ENCODE measurements at places on chromosomes 3 and 15. TPM values are rescaled to one million over a fixed set of nuclear protein-coding genes. Genes with fewer than 3 reads are reported as not detected.

GRCh38 chr15:52649686-52650085, 29.5 kb downstream of the ATOSA start:
- peaks cover 8% of the 10 kb centered on the region for H3K4me1 ChIP-seq
- no peaks in the 10 kb centered on the region for H3K27me3 ChIP-seq
- peaks cover 29% of the 10 kb centered on the region for H3K36me3 ChIP-seq

DNA sequence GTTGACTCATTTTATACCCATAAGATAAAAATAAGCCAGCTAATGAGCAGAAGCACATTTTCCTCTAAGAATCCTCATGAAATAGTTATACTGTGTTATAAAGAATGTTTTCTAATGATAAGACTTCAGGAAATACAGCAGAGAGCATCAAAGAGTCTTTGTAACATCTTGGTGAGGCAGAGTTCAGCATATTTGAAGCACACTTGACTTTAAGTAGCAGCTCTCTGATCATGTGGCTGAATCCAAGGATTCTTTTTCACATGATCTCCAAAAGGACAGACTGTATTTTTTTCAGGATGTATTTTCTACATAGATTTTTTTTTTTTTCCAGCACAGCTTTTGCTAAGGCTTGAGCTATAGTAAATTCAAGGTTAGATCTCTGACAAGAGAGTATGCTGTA, 195.1 kb downstream of the SI start:
- H3K27ac ChIP-seq = no peak overlapping the region
- H3K36me3 ChIP-seq = no peaks in the 10 kb centered on the region
- no peaks in the 10 kb centered on the region for H3K4me1 ChIP-seq
- H3K27me3 ChIP-seq = no peaks in the 10 kb centered on the region

DNA sequence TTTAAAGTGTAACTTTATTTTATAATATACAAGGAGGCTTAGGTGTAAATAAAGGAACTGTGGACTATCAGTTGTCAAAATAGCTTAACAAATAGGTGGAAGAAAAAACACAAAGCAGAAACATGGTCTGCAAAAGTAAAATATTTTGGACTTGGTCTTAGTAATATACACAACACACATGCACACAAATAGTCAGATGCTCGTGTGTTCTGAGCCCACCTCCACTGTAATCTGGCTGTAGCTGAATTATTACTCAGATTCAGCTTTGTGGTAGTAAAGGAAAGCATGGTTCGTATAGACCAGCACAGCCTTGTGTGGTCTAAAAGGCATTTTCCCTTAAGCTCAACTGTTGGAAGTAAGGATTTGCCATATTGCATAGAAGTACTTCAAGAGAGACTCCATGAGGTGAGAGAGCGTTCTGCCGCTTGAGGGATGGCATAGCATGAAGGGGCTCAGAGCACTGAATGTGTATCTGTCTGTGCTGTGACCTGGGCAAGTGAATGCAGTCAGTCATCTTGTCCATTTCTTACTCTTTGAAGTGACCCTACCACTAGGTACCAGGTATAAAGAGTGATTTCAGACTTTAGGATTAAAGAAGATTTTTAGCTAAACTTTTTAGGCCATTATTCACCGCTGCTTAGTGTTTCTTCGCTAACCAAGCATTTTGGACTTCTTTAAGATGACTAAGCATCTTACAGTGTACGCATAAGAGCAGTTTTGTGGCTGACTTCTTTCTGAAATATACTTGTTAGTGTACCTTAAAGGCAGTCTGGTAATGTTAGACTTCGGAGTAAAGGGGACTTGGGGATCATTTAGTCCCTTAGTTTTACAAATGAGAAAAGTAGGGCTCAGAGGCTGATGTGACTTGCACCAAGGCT, 15.2 kb downstream of the TPM1 start:
- no peak for DNase-seq
- H3K27ac ChIP-seq = no peak overlapping the region
- H3K36me3 ChIP-seq = peaks cover 7% of the 10 kb centered on the region

DNA sequence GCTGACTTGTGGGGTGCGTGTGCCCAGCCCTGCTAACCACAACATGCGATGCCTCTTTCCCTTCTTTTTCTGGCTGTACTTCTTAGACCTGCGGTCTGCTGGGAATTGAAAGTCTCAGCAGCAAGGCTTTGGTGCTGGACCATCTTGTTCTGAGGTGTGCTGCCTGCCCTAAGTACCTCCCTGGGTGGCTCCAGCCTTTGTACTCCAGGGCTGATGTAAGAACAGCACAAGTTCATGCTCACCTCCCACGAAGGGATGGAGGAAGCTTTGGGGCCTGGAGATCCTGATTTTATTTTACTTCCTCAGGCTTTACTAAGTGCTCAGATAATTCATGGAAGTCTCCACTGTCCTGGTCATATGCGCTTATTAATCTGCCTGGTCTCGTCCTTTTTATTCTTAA, 28.9 kb downstream of the FAM43A start:
- DNase-seq = no peak
- no peaks in the 10 kb centered on the region for H3K36me3 ChIP-seq
- peaks cover 6% of the 10 kb centered on the region for H3K27me3 ChIP-seq
- no peak overlapping the region for H3K4me3 ChIP-seq
- H3K4me1 ChIP-seq = peaks cover 6% of the 10 kb centered on the region

GRCh38 chr3:59737241-59737640, 687.4 kb upstream of the CFAP20DC start:
- no peaks in the 10 kb centered on the region for H3K36me3 ChIP-seq
- no peak overlapping the region for H3K4me3 ChIP-seq
- no peak for DNase-seq
- H3K27ac ChIP-seq = no peak overlapping the region
- peaks cover 3% of the 10 kb centered on the region for H3K27me3 ChIP-seq
- no peaks in the 10 kb centered on the region for H3K4me1 ChIP-seq

- H3K36me3 ChIP-seq = no peaks in the 10 kb centered on the region
- no peaks in the 10 kb centered on the region for H3K4me1 ChIP-seq
- no peak overlapping the region for H3K27ac ChIP-seq
- DNase-seq = no peak
- H3K4me3 ChIP-seq = no peak overlapping the region
These were observed 55.0 kb downstream of the POLR2M start for GRCh38 chr15:57761562-57761961.

- no peak for DNase-seq
- no peaks in the 10 kb centered on the region for H3K36me3 ChIP-seq
- no peaks in the 10 kb centered on the region for H3K4me1 ChIP-seq
- H3K27ac ChIP-seq = no peak overlapping the region
- no peaks in the 10 kb centered on the region for H3K27me3 ChIP-seq
These were observed 24.1 kb downstream of the MAGI1 start for GRCh38 chr3:66014651-66015050.

GRCh38 chr15:48177766-48178647, at the start of gene MYEF2:
MYEF2 (minus strand) TSS chr15:48178295; CDS start chr15:48178237, 58 bp downstream.
- peaks cover 19% of the 10 kb centered on the region for H3K4me1 ChIP-seq
- H3K27me3 ChIP-seq = peaks cover 17% of the 10 kb centered on the region
- DNase-seq = peak; percentile 76
- H3K27ac ChIP-seq = peak within 1 kb of the TSS; percentile 71
- peak within 1 kb of the TSS; percentile 76 for H3K4me3 ChIP-seq

DNA sequence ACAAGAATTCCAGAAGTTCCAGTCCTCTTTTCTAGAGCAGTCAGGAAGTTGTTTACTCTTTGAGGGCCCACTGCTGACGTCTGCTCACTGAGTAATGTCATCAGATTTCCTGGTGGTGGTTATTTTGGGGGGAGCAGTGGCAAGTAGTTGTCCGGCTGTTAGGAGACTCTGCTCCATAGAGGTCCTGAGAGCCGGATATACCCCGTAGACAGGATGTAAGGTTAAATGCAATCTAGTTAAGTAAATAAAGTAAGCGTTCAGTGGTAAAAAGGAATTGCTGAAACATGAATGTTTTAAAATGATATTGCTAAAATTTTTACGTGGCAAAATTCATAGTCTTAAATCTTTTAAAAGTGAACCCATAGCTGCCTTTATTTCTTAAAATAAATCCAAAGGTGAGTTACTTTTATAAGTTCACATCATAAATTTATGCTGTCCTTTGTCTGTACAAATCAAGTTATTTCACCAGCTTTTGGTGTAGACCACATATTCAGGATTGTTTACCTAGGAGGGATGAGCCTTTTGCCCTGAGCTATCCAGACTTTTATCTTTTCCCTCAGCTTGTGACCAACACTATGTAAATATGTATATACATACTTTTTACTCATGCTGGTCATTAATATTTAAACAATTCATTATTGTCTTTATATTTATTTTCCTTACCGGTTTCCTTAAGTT, 65.8 kb downstream of the PDE8A start:
- no peak overlapping the region for H3K4me3 ChIP-seq
- H3K4me1 ChIP-seq = peaks cover 35% of the 10 kb centered on the region
- DNase-seq = no peak
- no peak overlapping the region for H3K27ac ChIP-seq

- no peak overlapping the region for H3K4me3 ChIP-seq
- no peak overlapping the region for H3K27ac ChIP-seq
These were observed 26.3 kb downstream of the NRG4 start for GRCh38 chr15:75985971-75986370.

- H3K27ac ChIP-seq = no peak overlapping the region
- H3K27me3 ChIP-seq = peaks cover 83% of the 10 kb centered on the region
- H3K36me3 ChIP-seq = peaks cover 9% of the 10 kb centered on the region
- H3K4me3 ChIP-seq = no peak overlapping the region
These were observed 3.3 kb upstream of the NR2F2 start for GRCh38 chr15:96327155-96327741.

DNA sequence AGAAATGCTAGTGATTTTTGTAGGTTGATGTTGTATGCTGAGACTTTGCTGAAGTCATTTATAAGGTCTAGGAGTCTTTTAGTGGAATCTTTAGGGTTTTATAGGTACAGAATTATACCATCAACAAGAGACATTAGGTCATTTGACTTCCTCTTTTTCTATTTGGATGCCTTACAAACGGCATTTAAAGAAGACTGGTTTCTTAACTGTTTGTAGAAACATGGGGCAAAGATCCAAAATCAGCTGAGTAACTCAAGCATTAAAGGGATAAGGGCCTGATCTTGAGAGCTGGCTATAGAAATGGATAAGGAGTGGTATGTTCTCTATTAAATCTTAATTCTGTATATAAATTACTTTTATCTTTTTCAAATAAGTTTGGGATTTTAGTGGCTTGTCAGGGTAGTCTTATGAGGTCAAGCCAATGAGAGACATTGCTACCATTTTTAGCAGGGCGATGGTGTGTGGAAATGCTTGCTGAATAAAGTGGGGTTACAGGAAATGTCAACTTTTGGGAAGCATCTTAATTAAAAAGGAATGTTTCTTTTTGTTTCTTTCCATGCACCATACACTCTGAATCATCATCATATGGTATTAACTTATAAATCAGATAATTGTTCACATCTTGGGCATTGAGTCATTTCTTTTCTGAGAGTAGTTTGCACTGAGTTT, 197.7 kb upstream of the GBE1 start:
- H3K4me3 ChIP-seq = no peak overlapping the region
- DNase-seq = no peak
- no peaks in the 10 kb centered on the region for H3K4me1 ChIP-seq
- no peaks in the 10 kb centered on the region for H3K27me3 ChIP-seq
- no peak overlapping the region for H3K27ac ChIP-seq

- no peak for DNase-seq
- no peak overlapping the region for H3K4me3 ChIP-seq
- H3K36me3 ChIP-seq = no peaks in the 10 kb centered on the region
- H3K27me3 ChIP-seq = peaks cover 2% of the 10 kb centered on the region
- H3K4me1 ChIP-seq = no peaks in the 10 kb centered on the region
These were observed 47.9 kb upstream of the LIPC start for GRCh38 chr15:58383876-58384275.

GRCh38 chr15:68375191-68375631, 56.8 kb downstream of the ITGA11 start:
- no peaks in the 10 kb centered on the region for H3K27me3 ChIP-seq
- DNase-seq = no peak
- no peak overlapping the region for H3K27ac ChIP-seq
- H3K4me1 ChIP-seq = peaks cover 16% of the 10 kb centered on the region
- no peaks in the 10 kb centered on the region for H3K36me3 ChIP-seq
- no peak overlapping the region for H3K4me3 ChIP-seq

- no peak overlapping the region for H3K4me3 ChIP-seq
- peak; percentile 55 for DNase-seq
- no peaks in the 10 kb centered on the region for H3K27me3 ChIP-seq
- peaks cover 48% of the 10 kb centered on the region for H3K36me3 ChIP-seq
These were observed 9.8 kb downstream of the SCG5 start for GRCh38 chr15:32651229-32651837.

- DNase-seq = no peak
- H3K27me3 ChIP-seq = no peaks in the 10 kb centered on the region
- H3K4me1 ChIP-seq = no peaks in the 10 kb centered on the region
These were observed 128.2 kb downstream of the SOX2 start for GRCh38 chr3:181839916-181840297.

- peaks cover 5% of the 10 kb centered on the region for H3K4me1 ChIP-seq
- no peak for DNase-seq
- peaks cover 24% of the 10 kb centered on the region for H3K36me3 ChIP-seq
- no peak overlapping the region for H3K27ac ChIP-seq
These were observed 61.2 kb downstream of the HERC1 start for GRCh38 chr15:63772520-63772919.

- H3K4me1 ChIP-seq = no peaks in the 10 kb centered on the region
- no peak for DNase-seq
- H3K27me3 ChIP-seq = no peaks in the 10 kb centered on the region
- no peaks in the 10 kb centered on the region for H3K36me3 ChIP-seq
- H3K27ac ChIP-seq = no peak overlapping the region
- no peak overlapping the region for H3K4me3 ChIP-seq
These were observed 522.2 kb downstream of the FHIT start for GRCh38 chr3:60729056-60729455.

DNA sequence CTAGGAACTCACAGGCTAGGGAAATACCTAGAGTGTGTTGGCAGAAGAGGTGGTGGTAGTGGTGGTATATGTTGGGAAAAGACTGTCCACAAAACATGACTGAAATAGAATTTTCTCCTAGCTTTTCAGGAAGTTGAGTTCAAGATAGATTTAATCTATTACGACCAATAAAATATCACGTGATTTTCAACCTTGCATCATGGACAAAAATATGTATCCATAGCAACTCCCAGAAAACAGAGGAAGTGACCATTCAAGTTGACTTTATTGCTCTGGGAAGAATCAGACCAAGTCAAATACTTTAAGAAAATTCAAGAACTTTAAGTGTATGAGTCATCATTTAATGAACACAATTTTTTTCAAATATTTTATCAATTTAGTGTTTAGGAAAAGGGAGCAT, 347.0 kb upstream of the ZNF385D start:
- no peak overlapping the region for H3K4me3 ChIP-seq
- no peaks in the 10 kb centered on the region for H3K27me3 ChIP-seq
- no peaks in the 10 kb centered on the region for H3K4me1 ChIP-seq

DNA sequence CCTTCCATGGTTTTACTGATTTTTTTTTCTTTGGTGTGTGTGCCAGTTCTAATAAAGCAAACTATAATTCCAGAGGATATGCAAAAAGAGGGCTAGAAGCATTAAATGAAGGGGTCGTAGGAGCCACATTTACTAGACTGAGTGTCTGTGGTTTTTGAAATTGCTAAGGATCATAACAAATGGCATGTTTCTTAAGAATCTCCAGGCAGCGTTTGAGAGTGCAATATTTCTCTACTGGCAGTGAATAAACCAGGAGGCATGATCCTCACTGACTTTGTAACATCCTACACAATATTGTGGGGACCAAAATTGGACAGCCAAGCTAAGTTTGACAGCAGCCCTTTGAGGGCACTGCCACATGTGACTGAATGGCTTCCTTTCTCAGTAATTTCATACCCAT, 115.9 kb upstream of the CCNL1 start:
- H3K27me3 ChIP-seq = peaks cover 4% of the 10 kb centered on the region
- no peaks in the 10 kb centered on the region for H3K36me3 ChIP-seq
- no peaks in the 10 kb centered on the region for H3K4me1 ChIP-seq
- no peak overlapping the region for H3K27ac ChIP-seq
- DNase-seq = no peak
- H3K4me3 ChIP-seq = no peak overlapping the region

CCDC39 gene
- total RNA-seq = not detected

STAG1 gene
- 34.1 TPM for total RNA-seq

ADAMTS17 gene
- total RNA-seq = 0.38 TPM

TM4SF4 gene
- not detected for total RNA-seq

SAMMSON gene
- total RNA-seq = not detected

GMNC gene
- not detected for total RNA-seq

ANKRD34C gene
- total RNA-seq = not detected
